ENCODE measurements at places on chromosomes 6 and 20.

GRCh38 chr20:17350321-17350720 lies 123.5 kb downstream of the PCSK2 start:
- DNase-seq: no peak

DNA sequence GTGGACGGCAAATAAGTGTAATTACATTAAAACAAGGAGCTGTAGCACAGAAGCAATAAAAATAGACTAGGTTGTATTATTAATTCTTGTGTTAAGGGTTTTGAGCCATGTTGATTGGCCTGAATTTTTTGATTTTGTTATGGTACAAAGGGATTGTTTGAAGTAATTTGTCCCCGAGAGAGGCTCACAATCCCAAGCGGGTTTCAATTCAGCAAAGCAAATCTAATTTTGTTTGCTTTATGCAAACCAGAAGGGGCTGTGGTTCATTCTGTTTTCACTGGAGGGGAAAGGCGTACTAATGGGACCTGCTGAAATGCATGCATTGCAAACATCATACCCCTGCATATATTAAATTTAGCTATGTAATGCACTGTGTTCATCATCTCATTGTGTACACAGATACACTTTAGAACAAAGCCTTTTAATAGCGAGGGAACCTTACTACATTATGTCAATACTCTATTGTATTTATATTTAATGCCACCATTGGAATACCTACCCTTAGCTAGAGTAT lies 379.5 kb upstream of the POU3F2 start:
- no peak for DNase-seq

- no peak for DNase-seq
Measured at GRCh38 chr6:119311514-119312142, 37.9 kb downstream of the MAN1A1 start.

DNA sequence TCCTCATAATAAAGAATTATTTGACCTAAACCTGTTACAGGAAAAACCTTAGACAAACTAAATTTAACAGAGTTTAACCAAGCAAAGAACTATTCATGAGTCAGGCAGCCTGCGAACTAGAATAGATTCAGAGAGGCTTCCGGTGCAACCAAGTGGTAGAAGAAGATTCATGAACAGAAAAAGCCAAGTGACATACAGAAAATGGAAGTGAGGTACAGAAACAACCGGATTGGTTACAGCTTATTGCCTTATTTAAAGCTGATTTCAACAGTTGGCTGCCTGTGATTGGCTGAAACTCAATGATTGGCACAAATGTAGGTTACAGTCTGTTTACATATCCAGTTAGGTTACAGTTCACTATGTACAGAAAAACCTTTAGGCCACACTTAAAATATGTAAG lies 10.1 kb downstream of the PPP1R3G start:
- DNase-seq: no peak

DNA sequence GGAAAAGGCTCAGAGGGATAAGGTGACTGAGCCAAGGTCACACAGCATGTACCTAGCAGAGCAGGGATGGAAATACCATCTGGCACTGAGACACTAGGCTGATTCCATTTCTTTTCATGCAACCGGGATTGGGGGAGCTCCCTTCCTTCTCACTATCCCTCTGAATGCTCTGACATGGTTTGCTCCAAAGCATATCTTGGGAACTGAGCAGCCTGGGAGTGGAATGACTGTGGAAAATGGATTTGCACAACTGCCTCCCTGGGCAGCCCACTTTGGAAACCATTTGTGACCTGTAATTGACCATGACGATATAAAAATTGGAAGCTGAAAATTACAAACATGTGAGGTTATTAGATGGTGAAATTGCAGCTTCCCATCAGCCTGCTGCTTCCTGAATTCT lies 309.0 kb upstream of the CHD6 start:
- no peak for DNase-seq
